Neural progenitor cell (in vitro differentiated cells): ENCODE measurements at places on chromosomes 6 and 20.

DNA sequence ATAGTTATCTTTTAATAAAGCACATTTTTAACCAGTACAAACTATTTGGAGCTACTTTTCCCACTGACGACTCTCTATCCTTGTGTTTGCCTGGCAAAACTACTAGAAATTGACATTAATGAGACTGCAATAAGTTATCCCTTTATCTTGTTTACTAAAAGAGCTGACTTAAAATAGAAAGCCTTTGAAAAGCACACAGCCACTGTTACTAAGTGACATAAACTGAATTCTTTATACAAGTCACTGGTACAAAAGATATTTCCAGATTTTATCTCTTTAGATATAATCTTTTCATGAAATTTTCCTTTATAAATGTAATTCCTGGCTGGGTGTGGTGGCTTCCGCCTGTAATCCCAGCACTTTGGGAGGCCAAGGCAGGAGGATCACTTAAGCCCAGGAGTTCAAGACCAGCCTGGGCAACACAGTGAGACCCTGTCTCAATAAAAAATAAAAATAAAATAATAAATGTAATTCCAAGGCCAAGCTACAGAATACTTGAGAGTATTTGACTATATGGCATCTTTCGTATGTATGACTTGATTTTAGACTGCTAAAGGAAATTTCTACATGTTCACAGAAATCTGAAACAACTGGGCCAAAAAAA lies 9.5 kb downstream of the MBOAT1 start:
- no peak for DNase-seq
- no peaks in the 10 kb centered on the region for H3K27me3 ChIP-seq
- no peaks in the 10 kb centered on the region for H3K4me1 ChIP-seq
- no peak overlapping the region for H3K4me3 ChIP-seq
- no peak overlapping the region for H3K27ac ChIP-seq

DNA sequence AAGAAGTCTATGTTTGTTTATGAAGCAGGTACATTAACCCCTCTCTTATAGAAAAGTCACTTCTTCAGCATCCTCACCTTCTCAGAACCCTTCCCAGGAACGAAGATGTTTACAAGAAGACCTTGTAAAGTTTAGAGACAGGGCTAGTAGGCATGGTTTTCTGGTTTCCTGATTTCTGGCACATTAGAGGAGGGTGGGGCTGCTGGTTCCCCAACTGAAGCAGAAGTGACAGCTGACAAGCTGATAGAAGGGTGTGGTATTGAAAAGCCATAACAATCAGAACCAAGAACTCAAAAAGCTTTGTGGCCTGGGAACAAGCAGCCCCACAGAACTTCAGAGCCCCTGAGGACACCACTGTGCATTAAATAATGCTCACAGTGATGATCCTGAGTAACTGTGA lies 91.2 kb downstream of the RTN4IP1 start:
- no peak overlapping the region for H3K4me3 ChIP-seq
- no peaks in the 10 kb centered on the region for H3K27me3 ChIP-seq
- no peak for DNase-seq
- peaks cover 8% of the 10 kb centered on the region for H3K4me1 ChIP-seq

DNA sequence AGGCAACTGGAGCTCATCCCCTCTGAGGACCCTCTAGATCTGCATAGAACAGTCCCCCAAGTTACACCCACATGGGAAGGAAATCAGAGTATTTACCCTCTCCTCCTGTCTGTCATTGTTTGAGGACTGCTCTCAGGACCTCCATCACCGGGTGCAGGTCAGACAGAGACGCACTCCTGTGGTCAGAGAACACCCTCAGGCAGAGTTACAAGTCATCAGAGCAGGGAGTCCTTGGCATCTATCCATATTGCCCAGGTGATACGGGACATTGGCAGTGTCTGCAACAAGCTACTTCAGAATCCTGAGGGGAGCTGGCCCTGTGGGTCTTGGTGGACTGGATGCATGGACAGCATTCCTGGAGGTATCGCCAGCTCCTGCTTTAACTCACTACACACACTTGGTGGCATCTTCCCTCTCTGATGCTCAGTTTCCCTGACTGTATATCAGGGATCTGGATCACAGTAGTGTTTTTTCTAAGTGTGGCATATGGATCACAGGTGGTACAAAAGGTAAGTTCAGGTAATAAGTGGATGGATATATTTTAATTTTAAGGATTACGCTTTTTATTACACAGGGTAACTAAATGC lies 15.1 kb upstream of the ISM1 start:
- H3K27ac ChIP-seq: no peak overlapping the region
- no peak for DNase-seq
- H3K4me3 ChIP-seq: no peak overlapping the region
- H3K27me3 ChIP-seq: peaks cover 75% of the 10 kb centered on the region
- peaks cover 5% of the 10 kb centered on the region for H3K4me1 ChIP-seq

- no peaks in the 10 kb centered on the region for H3K27me3 ChIP-seq
- H3K4me1 ChIP-seq: no peaks in the 10 kb centered on the region
- no peak overlapping the region for H3K27ac ChIP-seq
- DNase-seq: no peak
- H3K36me3 ChIP-seq: no peaks in the 10 kb centered on the region
Measured at GRCh38 chr6:75778757-75779156, 29.7 kb downstream of the MYO6 start.
